Germinal center (tissue), 1 donor: ENCODE measurements at places on chromosomes 3 and 15.

DNA sequence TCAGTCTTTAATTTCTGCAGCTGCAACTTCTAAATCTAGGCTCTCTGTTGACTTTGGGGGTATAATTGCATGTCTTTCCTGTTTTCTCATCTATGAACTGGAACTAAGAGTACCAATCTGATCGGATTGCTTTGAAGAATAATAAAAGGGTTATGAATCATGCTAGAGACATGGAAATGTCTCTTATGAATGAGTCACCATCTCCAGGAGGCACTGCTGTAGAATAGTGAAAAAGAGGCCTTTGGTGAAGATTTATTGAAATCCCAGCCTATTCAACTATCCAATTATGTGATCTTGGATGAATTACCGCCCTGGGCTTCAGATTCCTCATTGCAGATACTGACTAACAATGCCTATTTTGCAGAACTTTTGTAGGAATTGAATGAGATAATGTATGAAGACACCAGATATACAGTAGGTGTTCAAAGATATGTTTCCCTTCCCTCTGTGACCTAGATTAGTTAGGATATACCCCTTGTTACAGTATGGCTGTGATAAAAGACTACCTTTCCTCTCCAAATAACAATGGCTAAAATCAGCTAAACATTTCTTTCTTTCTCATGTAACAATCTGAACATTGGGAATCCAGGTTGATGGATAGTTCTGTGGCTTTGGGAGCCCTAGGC is 11.5 kb upstream of the CMTM8 start:
- no peak for DNase-seq

DNA sequence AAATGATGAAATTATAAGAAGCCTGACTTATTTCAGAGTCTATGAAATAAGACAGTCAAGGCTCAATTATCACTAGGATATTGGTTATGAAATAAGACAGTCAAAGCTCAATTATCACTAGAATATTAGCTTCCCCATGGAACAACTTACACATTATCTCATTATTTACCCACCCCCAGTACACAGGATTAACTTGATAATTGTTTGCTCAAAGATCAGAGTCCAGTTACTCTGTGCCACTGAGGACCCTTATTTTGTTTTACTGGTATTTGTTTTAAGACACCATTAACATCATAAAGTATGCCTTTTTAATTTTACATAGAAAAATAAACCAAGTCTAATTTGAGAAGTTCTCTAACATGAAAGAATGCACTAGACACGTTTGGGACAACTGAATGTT is 225.4 kb downstream of the SI start:
- DNase-seq = no peak

- no peak for DNase-seq
Observed at GRCh38 chr15:99324082-99324620, 72.9 kb downstream of the LRRC28 start.

GRCh38 chr3:174409086-174409743 is 449.9 kb upstream of the NAALADL2 start:
- DNase-seq = no peak

DNA sequence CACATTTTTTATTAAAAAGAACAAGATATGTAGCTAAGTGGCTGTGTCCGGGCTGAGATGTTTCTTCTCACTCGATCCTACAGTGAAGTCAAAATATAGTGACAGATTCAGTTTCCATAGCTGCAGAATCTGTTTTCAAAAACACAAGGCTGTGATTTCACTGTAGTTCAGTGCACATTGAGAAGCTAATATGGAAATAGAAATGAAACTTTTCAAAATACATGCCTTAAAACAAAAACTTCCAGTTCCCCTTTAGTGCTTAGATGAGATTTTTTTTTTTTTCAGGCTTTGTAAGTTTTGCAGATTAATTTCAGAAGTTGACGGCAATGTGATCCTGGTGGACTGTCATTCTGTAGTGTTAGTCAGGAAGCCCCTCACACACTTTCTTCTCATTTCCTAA is 23.8 kb upstream of the TRAK1 start:
- DNase-seq = peak; percentile 70

DNA sequence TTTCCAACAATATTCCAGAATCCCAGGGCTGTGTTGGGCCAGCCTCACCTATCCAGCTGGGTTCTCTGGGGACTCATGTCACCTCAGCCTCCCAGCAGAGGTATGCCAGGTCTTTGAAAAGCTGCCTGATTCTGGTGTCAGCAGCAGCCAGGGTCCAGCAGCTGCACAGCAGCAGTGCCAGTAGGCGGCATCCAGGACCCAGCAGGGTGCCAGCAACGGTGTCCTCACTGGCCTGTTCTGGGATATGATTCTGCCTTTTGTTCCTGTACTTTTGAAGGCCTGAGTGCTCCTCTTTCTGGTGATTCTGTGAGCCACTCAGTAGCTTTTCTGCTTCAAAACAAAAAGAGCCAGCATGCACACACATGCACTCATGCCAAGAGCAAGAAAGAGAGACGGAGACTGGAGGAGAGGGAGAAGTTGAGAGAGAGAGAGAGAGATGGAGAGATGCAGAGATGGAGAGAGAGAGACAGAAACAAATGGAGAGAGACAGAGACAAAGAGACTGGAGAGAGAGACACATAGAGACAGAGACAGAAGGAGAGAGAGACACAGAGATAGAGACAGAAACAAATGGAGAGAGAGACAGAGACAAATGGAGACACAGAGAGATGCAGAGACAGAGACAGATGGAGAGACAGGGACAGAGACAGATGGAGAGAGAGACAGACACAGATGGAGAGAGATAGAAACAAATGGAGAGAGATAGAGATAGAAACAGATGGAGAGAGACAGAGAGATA is 205.7 kb downstream of the UACA start:
- DNase-seq = no peak

GRCh38 chr3:60417576-60417975 is 833.7 kb downstream of the FHIT start:
- DNase-seq = no peak

- peak; percentile 88 for DNase-seq
Observed at GRCh38 chr3:15332405-15333098, at the start of gene SH3BP5. SH3BP5 (minus strand) TSS chr3:15332586; CDS start chr3:15332408, 178 bp downstream.

GRCh38 chr3:64055076-64055475 is 31.8 kb upstream of the PSMD6 start:
- no peak for DNase-seq

DNA sequence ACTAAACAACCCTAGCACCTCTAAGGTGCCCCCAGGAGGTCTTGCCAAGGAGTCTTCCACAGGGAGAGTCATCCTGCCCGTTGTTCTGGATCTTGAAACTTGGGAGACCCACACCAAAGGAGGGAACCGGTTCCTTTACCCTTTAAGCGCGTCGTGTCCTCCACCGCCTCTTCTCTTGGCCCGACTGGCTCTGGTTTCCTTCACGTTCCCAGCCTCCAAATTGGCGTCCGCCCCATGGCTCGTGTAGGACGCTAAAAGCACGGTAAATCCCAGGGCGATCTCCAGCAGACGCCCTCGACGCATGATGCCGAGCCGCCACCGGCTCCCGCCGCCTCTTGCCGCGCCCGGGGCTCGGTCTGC is 1.1 kb downstream of the FBN1 start:
- DNase-seq = no peak

DNA sequence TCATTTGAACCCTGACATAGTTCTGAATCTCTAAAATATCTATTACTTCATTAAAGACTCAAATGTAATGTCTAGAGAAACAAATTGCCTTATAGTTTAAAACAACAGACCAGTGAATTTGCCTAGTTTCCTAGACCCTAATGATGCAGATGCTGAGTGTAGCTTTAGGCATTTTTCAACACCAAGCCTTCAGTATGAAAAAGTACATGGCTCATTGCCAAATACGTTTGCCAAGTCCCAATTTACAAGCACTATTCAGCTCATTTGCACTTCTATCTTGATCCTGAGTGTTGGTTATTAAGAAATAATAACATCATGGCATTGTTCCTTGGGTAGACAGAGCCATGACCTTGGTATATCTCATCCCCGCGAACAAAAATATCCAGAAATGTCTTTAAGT is 46.8 kb downstream of the EOMES start:
- no peak for DNase-seq

DNA sequence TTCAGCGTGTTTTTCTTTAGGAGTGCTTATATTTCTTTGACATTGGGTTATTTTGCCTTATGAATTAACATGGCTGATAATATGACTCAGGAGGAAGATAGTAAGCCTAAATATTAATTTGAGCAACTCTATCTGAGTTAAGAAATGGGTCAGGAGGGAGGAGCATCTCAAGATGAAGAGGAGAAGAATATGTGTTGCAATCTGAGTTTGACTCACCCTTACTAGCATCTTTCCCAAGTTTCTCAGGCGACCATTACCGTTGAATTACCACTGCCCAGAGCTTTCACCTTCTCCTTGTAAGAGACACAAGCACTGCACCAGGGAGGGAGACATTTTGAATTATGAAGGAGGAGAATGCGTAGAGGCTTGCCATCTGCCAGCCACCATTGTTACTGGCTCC is 138.3 kb upstream of the MYRIP start:
- no peak for DNase-seq

GRCh38 chr3:149152420-149152819 is 23.0 kb downstream of the HPS3 start:
- no peak for DNase-seq

- DNase-seq = no peak
Observed at GRCh38 chr3:20680990-20681628, 495.1 kb upstream of the SGO1 start.

DNA sequence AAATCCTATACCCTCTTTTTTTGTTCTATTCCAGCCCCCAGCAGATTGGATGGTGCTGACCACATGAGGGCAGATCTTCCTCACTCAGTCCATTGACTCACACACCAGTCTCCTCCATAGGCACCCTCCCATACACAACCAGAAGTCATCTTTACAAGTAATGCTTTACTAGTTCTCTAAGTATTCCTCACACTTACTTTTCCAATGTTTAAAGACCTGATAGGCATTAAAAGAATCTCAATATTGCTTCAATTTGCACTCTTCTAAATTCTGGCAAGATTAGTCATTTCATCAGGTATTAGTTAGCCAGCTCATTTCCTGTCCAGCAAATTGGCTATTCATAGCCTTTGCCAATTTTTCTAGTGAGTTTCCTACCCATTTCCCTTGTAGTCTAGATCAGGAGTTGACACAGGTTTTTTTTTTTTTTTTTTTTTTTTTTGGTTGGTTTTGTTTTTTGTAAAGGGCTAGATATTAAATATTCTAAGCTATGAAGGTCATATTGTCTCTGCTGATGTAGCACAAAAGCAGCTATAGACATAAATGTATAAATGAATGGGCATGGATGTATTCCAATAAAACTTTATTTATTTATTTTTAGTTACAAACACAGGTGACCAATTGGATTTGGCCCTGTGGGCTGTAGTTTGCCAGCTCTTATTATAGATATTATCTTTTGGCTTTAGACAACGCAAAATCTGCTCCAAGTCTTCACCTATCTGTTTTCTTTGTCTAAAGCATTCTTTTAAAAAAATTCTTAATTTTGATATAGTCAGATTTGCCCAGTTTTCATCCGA is 76.1 kb downstream of the ABHD5 start:
- DNase-seq = no peak

- DNase-seq = no peak
Observed at GRCh38 chr15:62823561-62823960, 219.0 kb upstream of the TPM1 start.

DNA sequence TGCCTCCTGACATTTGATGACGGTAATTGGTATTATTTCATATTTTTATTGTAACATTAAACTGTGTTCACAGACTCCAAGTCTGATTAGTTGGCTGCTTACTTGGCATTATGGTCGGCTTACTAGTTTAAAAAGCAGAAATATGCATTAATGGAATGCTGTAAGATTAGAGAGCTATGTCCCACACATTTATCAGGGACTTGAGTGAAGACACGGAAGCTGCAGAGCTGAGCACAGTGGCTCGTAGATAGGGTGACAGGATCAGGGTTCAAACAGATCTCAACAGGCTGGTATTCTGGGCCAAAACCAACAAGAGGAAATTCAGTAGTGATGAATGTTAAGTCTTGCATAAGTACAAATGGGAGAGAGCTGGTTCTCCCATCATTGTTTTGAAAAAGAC is 113.8 kb downstream of the ADAMTSL3 start:
- DNase-seq = no peak

GRCh38 chr15:99989095-99989494 is 255.9 kb upstream of the LYSMD4 start:
- no peak for DNase-seq

- DNase-seq = no peak
Observed at GRCh38 chr3:167976516-167977361, 119.0 kb downstream of the GOLIM4 start.

DNA sequence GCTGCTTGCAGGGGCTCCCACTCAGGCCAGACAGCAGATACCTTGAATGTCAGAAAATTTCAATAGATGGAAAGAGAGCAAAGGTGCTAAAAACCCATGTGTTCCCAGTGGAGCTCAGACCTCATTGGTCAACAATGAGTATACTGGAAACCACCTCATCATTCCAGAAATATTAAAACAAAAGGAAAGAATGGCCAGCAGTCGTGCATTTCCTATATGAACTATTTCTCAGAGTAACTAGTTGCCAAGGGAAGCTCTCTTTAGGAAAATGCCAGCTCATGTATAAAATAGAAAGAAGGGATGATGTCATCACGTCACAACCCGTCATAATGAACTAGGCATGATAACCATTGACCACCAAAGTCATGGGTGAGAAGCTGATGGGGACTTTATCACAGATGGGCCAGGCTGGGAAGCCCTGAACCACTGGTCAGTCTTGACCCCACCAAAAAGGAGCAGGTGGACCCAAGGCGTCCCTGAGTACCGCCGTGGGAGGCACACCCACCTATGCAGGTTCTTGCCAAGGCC is 17.5 kb downstream of the DNAJB8 start:
- DNase-seq = no peak

- no peak for DNase-seq
Observed at GRCh38 chr3:50604628-50605588, 6.7 kb downstream of the CISH start.

DNA sequence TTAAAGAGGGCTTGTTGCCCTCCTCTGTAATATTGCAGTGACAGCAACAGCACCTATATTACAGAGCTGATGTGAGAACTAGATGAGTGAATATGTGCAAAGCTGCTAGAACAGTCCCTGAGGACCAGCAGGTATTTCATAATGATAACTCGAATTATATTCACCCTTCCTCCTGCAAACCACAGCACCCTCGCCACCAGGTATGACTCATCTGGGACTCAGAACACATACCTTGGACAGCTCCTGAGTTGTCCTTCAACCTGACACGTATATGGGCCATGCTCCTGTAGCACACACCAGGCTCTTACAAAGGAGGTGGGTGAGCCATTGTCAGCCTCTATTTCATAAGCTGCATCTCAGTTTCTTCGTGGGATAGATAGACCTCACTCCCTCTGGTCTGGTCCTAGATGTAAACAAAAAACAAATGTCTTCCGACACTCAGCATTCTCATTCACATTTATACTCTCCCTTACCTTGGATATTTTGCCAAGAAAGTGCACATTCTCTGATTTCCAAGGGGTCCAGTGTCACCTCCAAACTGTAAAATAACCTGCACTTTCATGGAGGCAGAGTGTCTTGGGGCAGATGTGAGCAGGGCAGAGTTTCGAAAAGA is 124.5 kb downstream of the TLE3 start:
- DNase-seq = no peak

GRCh38 chr15:90161950-90162361 is 39.2 kb upstream of the SEMA4B start:
- no peak for DNase-seq
